ENCODE measurements at places on chromosomes 1 and 21.
A peak's percentile ranks its signal among the peaks of the same experiment; 100 is the strongest.

- no peak for DNase-seq
These were observed 30.8 kb downstream of the USP48 start for GRCh38 chr1:21752186-21752585.

DNA sequence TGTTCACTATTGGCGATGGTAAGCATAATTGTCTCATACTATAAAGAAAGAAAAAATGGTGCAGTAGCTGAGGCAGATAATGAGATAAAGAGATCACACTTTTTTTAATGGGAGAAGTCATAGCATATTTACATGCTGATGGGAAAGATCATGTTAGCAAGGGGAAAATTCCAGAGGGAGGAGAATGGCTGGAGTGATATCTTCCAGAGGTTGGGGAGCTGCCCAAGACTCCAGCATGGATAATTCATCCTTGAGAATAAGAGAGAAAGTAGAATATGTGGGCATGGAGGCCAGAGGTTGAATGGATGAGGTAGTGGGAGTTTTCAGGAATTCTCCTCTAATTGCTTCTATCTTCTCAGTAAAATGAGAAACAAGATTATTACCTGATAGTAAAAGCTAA, 45.8 kb upstream of the RGS1 start:
- DNase-seq, result no peak

- no peak for DNase-seq
These were observed 22.6 kb downstream of the IFNGR2 start for GRCh38 chr21:33425825-33426224.

- DNase-seq, result no peak
These were observed 60.2 kb downstream of the NDUFS5 start for GRCh38 chr1:39086386-39086785.

DNA sequence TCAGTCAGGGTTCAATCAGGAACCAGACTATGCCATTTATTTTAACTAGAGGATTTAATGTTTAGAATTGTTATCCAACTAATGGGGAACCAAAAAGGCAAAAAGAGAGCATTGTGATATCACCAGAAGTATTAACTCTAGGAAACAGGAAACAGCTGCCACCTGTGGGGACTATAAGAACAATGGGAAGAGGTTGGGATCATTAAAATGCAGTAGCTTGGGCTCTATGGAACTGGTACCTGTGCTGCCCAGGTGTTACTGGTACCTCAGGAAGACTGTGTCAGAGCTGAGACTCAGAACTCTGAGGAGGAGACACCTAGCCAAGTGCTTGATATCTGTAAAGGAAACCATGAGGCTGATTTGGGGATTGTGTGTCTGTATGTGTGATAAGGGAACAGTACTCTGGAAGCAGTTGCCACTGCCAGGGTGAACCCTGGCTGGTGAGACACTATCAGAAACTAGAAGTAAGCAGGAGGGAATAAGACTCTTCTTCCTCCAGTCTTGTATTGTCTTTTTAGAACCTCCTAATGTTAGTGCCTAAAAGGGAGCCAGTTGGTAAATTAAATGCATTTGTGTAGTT, 49.4 kb downstream of the MAN1A2 start:
- DNase-seq, result no peak

GRCh38 chr1:20702416-20702815, 15.4 kb downstream of the KIF17 start:
- DNase-seq, result no peak

GRCh38 chr1:21005466-21006239, 171.0 kb downstream of the EIF4G3 start:
- DNase-seq, result no peak

GRCh38 chr1:45785583-45785982, 17.8 kb upstream of the MAST2 start:
- peak; percentile 48 for DNase-seq

DNA sequence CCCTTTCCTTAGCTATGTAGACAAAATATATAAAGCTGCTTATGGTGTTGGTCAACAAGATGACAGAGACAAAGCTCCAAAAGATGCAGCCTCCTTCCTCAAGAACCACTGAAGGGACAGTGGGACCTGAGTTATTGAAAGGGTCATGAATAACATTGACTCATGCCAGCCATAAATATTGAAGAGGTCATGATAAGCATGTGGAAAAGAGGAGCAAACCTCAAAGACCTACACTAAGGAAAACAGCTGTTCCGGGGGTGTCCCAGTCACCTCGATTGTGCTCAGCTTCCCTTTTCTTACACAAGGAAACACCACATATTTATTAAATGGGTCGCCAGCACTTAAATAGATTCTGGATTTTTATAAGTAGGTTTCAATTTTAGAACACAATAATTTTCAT, 112.9 kb downstream of the PTPRC start:
- no peak for DNase-seq

DNA sequence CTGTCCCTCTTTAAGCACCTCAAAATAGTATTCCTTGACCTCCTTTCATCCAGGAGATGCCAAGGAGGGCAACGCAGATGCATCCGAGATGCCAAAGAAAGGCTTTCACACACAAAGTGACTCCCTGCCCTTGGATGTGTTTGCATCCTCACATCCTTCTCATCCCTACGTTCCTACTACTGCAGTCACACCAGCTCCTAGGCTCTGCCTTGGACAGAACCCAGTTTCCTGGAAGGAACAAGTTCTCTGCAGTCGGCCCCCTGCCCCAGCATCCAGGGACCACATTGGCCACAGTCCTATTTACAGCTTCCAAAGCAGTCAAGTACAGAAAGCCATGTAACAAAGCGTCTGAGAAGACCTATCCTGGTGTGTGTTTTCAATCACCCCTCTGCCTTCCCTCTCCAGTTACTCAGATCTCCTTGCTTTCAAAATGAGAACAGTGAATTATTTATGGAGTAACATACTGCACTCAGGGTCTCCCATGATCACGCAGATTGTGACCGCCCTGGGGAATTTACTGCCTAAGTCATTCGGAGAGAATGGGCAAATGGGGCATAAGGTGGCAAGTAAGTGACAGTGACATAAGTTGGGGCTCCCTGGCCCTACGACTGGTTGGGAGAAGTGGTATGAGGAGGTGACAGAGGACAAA, 21.8 kb upstream of the SRP9 start:
- DNase-seq, result no peak

DNA sequence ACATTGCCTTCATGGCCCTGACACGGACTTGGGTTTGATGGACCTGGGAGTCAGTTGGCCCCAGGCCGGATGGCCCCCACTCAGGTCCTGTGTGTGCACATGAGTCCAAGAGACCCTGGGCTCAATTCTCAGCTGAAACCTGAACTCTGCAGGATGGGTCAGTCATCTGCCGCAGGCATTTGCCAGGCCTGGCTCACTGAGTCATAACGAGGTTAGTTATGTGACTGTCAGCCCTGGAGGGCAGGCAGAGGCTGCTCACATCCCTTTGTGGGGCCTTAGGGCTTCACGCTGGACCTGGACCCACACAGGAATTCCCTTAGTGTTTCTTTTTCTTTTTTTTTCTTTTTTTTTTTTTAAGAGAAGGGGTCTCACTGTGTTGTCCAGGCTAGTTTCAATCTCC, 46.5 kb downstream of the PSMG1 start:
- DNase-seq, result no peak

DNA sequence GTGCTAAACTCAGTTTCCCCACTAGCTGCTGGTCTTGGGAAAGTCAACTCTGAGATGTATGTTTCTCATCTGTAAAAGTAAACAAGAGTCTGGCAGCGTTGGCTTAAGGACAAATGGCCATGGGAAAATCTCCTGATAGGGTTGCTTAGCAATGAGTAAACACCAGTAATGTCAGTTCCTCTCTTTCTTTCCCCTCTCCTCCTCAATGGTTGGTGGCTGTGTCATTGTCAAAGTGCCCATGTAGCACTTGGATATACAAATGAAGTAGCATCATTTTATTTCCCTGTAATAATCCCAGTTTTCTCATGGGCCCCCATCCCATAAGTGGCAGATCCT, 2.2 kb upstream of the FYB2 start:
- DNase-seq, result no peak

GRCh38 chr21:35202431-35202830, 153.3 kb upstream of the RUNX1 start:
- DNase-seq, result no peak

GRCh38 chr1:109781806-109782205, 18.1 kb upstream of the EPS8L3 start:
- no peak for DNase-seq

GRCh38 chr21:40080385-40080784, 213.1 kb downstream of the PCP4 start:
- DNase-seq, result no peak

DNA sequence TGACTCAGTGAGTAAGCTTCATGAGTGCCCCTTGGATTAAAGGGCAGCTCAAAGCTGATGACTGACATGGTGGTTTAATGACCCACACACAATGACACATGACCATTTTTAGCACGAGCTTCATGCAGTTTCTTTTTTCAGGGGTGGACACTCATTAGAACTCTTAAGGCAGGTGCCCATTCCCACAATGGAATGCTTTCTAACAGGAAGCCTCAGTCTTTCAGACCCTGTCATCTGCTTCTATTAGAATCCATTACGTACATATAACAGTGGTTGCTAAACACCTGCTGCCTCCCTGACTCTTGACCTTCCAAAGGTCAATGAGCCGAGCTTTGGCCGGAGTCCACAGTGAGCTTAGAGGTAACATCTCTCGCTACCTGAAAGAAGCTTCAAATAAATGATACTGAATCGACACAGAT, 27.4 kb downstream of the AKNAD1 start:
- DNase-seq, result no peak

GRCh38 chr1:57471995-57472394, 48.1 kb upstream of the DAB1 start:
- no peak for DNase-seq

- DNase-seq, result no peak
These were observed 10.1 kb upstream of the NTPCR start for GRCh38 chr1:232940262-232940661.

GRCh38 chr1:108038653-108039236, 73.8 kb upstream of the VAV3 start:
- no peak for DNase-seq

- no peak for DNase-seq
These were observed 3.0 kb upstream of the S100A9 start for GRCh38 chr1:153354515-153355193.

DNA sequence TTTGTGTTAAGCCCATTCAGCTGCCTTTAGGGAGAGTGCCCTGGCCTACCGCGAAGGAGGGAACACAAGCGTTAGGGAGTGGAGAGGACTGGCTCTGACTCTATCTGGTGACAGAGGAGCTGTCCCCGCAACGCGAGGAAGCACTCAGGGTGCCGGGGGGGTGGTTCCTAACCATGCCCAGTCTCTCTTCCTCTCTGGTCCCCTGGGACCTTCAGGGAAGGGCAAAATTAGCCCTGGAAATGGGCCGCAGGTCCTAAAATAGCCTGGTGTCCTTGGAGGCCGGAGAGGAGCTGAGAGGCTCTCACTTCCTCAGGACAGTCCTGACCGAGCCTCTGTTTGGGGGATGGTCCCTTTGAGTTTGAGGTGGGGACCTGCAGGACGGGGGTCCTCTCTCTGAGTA, 5.8 kb downstream of the SLC45A1 start:
- DNase-seq, result no peak

DNA sequence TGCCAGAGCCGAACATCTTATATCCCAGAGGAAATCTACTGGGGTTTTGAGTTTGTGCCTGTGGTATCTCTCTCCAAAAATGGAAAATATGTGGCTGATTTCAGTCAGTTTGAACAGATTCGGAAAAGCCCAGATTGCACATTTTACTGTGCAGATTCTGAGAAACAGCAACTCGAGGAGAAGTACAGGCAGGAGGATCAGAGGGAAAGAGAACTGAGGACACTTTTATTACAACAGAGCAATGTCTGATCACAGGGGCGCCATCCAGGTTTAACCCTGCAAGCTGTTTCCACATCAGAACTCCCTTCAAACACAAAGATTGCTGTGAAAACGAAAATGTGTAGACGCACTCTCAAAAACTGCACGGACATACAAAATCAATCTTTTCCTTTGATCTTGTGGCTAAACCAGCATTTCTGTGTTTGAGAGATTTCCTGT, 43.4 kb downstream of the KCNJ15 start:
- no peak for DNase-seq

- no peak for DNase-seq
These were observed 34.0 kb downstream of the ACP6 start for GRCh38 chr1:147636314-147636713.

- no peak for DNase-seq
These were observed 38.0 kb downstream of the GPR161 start for GRCh38 chr1:168098534-168099320.

GRCh38 chr1:64396817-64397216, 73.1 kb upstream of the CACHD1 start:
- DNase-seq, result no peak

DNA sequence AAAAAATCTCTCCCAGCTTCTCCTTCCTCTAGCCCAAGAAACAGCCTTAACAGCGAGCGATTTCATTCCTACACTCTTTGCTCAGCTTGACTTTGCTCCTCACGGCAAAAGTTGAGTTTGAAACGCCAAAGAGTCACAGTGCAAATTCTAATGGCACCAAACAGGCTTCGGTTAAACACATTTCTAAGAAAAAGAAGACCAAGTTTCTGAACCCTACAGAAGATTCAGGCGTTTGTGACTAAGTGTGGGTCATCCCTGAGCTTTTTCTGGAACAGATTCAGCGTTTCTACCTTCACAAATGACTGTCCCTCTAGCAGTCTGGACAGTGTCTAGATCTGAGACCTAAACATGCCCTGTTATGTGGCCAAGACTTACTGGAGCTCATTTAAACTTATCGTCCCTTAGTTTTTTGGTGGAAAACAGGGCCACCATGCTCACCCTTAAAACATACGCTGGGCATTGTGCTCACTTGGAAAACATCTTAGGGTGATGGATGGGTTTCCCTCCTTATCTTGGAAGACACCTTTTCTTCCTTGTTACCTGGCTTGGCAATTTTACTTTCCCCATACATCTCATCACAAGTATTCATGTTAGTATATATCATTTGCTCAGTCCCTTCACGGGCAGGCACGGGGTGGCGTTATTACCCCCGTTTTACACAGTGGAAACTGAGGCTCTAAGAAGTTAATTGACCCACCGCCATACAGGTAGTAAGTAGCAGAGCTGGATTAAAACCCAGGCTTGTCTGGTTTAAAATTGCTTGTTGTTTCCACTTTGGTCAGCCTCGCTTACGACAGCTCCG, 1.0 kb downstream of the C1orf198 start:
- DNase-seq, result no peak

GRCh38 chr1:229203030-229203751, 67.7 kb upstream of the RAB4A start:
- no peak for DNase-seq

GRCh38 chr1:64535938-64536835, 66.3 kb downstream of the CACHD1 start:
- DNase-seq, result no peak

- DNase-seq, result no peak
These were observed 12.5 kb upstream of the OLFML2B start for GRCh38 chr1:162036163-162036562.

- no peak for DNase-seq
These were observed 38.7 kb downstream of the ETNK2 start for GRCh38 chr1:204112876-204113730.

DNA sequence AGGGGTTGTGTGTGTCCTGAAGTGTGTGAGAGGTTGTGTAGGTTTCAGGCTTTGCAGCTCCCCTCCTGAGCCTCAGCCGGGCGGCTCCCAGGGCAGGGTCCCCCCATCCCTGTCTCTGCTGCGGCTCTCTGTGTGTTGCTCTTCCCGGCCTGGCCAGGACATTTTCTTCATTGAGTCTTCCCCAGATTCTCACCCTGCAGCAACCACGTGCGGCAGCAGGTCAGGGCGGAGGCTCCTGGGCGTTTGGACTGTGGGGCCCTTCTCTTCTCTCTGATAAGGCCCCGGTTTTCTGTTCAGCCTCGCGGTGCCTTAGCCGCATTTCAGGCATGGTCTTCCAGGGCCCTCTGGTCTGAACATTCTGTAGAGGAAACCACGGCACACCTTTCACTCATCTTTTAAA, 1.8 kb upstream of the TCP10L start:
- DNase-seq, result no peak

GRCh38 chr1:231093156-231093922, 53.3 kb upstream of the FAM89A start:
- DNase-seq, result no peak

All from CD4-positive, alpha-beta T cell treated with Interleukin-4 for 4 hours (primary cell).